Activated T-cell treated with anti-CD3 and anti-CD28 coated beads, Interleukin-2, amount 50 U/mL, for 24 hours (primary cell): ENCODE measurements at places on chromosomes 5 and 9.

DNA sequence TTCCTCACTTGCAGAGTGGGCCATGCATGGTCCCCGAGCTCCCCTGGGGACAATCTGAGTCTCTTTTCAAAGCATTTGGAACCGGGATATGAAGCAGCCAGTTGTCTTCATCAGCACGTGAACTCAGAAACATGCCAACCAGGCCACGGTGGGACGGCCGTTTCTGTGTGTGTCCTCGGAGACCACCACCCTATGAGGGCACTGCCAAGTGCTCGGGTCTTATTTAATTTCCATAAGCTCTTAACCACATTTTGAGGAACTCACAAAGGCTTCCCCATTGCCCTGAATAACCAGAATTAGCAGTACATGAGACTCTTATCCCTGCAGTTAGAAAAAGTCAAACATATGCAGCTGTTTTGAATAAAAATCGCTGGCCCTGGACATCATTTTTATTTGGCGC is 60.1 kb downstream of the OTULIN start:
- peak overlapping the region; percentile 59 for H3K27ac ChIP-seq
- DNase-seq = no peak
- H3K4me1 ChIP-seq = peaks cover 48% of the 10 kb centered on the region
- no peaks in the 10 kb centered on the region for H3K27me3 ChIP-seq
- H3K4me3 ChIP-seq = no peak overlapping the region
- peaks cover 72% of the 10 kb centered on the region for H3K36me3 ChIP-seq

DNA sequence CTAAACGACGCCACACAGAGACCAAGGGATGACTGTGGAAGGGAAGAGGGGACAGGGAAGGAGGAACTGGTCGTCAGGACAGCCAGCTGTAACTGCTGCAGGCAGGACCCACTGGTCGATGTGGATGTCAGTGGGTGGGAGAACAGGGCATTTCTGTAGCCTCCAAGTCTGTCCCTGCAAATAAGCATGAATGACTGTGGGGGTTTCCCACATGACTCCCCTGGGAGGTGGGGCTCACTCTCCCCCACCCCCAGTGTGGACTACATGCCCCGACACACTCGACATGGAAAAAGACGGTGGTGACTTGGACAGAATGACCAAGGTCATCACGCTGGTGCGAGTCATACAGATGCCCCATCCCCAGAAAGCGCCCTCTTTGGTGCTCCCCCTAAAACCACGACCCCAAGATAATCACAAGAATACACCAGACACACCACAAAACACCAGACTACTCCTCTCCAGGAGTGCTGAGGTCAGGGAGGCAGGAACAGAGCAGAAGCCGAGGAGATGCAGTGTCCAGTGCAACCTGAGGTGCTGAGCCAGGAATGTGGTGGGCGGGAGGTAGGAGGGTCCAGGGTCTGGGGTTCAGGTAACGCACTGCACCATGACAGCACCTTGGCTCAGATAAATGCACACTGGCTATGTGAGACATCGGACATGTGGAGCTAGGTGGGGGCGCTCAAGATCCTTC is 64.9 kb downstream of the SECISBP2 start:
- no peaks in the 10 kb centered on the region for H3K27me3 ChIP-seq
- H3K4me3 ChIP-seq = no peak overlapping the region
- DNase-seq = no peak
- H3K36me3 ChIP-seq = peaks cover 99% of the 10 kb centered on the region
- peak overlapping the region; percentile 94 for H3K27ac ChIP-seq

DNA sequence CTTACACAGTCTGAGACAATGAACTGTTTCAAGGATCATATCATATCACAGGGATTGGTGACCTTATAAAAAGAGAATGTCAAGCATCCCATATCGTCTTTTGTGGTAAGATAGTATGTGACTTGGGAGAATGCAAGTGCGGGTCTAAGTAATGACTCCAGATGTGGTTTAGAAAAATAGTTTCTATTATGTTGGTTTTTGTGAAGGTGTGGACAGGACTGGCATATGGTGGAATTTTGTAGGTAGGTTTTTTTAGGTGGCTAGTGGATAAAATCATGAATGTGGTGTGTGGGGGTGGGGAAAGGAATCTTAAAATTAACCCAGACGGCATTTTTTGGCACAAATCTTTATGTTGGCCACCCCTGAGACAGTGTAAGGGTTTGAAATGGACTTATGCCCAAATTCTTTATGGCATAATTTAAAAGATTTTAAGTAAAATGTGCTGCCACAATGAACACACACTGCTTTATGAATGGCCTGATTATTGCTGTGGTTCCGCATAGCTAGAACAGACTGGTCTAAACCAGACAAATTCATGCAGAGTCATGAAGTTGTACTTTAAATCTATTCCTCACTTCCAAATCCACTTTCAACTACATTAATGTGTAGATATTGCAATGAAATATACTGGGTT is 204.8 kb upstream of the HAPLN1 start:
- no peak for DNase-seq
- H3K27me3 ChIP-seq = no peaks in the 10 kb centered on the region
- no peak overlapping the region for H3K27ac ChIP-seq
- H3K4me1 ChIP-seq = no peaks in the 10 kb centered on the region

- H3K27ac ChIP-seq = no peak overlapping the region
- peaks cover 9% of the 10 kb centered on the region for H3K4me1 ChIP-seq
- no peak overlapping the region for H3K4me3 ChIP-seq
- no peaks in the 10 kb centered on the region for H3K27me3 ChIP-seq
Observed at GRCh38 chr5:59140133-59140532, 557.3 kb downstream of the RAB3C start.

- peaks cover 88% of the 10 kb centered on the region for H3K27me3 ChIP-seq
- DNase-seq = no peak
- H3K36me3 ChIP-seq = no peaks in the 10 kb centered on the region
- H3K4me1 ChIP-seq = peaks cover 18% of the 10 kb centered on the region
Observed at GRCh38 chr5:146345240-146345577, 6.6 kb downstream of the POU4F3 start.

GRCh38 chr9:134532084-134532483 is 109.5 kb upstream of the COL5A1 start:
- DNase-seq = no peak
- peaks cover 26% of the 10 kb centered on the region for H3K27me3 ChIP-seq
- H3K27ac ChIP-seq = no peak overlapping the region
- no peaks in the 10 kb centered on the region for H3K4me1 ChIP-seq

DNA sequence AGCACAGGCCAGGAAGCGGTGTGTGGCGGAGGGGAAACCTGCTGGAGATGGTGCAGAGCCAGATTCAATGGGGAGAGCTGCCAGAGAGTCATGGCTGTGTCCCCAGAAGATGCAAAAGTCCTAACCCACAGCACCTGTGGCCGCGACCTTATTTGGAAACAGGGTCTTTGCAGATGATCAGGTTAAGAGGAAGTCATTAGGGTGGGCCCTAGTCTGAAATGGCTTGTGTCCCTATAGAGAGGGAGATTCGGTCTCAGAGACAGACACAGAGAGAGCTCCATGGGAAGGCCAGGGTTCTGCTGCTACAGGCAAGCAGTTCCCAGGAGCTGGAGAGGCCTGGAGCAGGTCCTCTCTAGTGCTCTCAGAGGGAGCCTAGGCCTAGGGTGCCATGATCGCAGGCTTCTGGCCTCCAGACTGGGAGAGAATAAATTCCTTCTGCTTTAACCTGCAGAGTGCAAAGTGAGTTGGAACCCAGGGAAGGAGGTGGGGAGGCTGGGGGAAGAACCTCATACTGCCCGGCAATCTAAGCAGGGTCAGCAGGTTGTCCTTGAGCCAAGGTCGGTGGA is 1.9 kb upstream of the LPCAT1 start:
- H3K27ac ChIP-seq = no peak overlapping the region
- peaks cover 32% of the 10 kb centered on the region for H3K4me1 ChIP-seq
- peaks cover 19% of the 10 kb centered on the region for H3K36me3 ChIP-seq

- DNase-seq = no peak
- H3K27me3 ChIP-seq = peaks cover 5% of the 10 kb centered on the region
- H3K36me3 ChIP-seq = no peaks in the 10 kb centered on the region
- peak overlapping the region; percentile 46 for H3K4me3 ChIP-seq
- H3K4me1 ChIP-seq = peaks cover 28% of the 10 kb centered on the region
Observed at GRCh38 chr5:75325242-75325641, 11.8 kb upstream of the HMGCR start.

- H3K27me3 ChIP-seq = no peaks in the 10 kb centered on the region
- no peak for DNase-seq
- H3K27ac ChIP-seq = no peak overlapping the region
- H3K4me1 ChIP-seq = no peaks in the 10 kb centered on the region
- H3K36me3 ChIP-seq = no peaks in the 10 kb centered on the region
- no peak overlapping the region for H3K4me3 ChIP-seq
Observed at GRCh38 chr5:16702964-16703363, 86.2 kb upstream of the RETREG1 start.
